T47D (cell line): ENCODE measurements at places on chromosomes 6 and 20.

DNA sequence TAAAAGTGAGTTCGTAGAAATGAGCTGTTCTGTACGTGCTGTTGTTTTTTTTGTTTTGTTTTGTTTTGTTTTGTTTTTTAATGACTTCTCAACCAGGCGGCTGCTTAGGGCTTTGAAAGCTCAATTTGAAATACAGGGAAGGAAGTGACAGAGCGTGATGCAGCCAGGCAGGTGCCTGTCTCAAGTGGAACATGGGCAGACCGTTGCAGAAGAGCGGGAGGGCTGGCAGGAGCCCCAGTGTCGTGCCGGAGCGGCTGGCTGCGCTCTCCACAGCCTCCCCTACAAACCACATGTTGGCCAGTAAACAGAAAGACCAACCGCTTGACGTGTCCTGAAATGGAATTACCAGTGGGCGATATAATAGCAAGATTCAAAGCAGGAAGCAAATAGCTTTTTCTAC lies 164.9 kb upstream of the RREB1 start:
- DNase-seq, result no peak

DNA sequence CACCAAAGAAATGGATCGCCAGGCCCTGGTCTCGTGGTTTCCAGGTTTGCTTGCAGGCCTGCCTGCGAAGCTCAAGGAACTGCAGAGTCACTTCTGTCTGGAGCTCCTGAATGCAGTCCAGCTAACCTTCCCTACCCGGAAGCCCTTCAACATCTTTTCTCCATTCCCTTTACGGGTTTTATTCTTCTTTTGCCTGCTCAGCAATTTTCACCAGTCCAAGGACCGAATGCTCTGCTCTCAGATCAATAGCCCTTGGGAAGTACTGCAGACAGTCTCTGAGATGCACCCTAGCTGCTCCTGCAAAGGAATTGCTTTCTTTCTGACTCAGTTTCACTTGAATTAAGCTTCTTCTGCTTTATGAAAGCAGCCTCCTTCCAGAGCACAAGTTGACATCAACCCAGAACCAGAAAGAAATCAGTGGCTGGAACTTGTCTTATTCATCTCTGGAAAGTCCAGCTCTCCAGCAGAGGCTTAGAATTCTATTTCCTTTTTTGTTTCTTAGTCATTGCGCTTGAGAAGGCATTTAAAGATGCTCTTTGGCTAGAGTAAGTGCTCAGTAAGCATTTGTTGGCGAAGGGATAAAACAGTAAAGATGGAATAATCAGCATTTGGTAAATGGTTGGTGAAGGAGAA lies 18.7 kb upstream of the YWHAB start:
- no peak for DNase-seq

- DNase-seq, result no peak
These were observed 43.9 kb downstream of the RBM38 start for GRCh38 chr20:57435105-57435497.

- DNase-seq, result peak; percentile 96
These were observed 129.6 kb downstream of the TFAP2C start for GRCh38 chr20:56758706-56759105.
